Type B pancreatic cell (in vitro differentiated cells): ENCODE measurements at places on chromosomes 6 and 20. TPM values are rescaled to one million over a fixed set of nuclear protein-coding genes. Genes with fewer than 3 reads are reported as not detected.

- H3K4me3 ChIP-seq, result no peak overlapping the region
- H3K36me3 ChIP-seq, result no peaks in the 10 kb centered on the region
- H3K27me3 ChIP-seq, result no peaks in the 10 kb centered on the region
- H3K27ac ChIP-seq, result no peak overlapping the region
Observed at GRCh38 chr6:77638129-77638830, 14.6 kb upstream of the MEI4 start.

DNA sequence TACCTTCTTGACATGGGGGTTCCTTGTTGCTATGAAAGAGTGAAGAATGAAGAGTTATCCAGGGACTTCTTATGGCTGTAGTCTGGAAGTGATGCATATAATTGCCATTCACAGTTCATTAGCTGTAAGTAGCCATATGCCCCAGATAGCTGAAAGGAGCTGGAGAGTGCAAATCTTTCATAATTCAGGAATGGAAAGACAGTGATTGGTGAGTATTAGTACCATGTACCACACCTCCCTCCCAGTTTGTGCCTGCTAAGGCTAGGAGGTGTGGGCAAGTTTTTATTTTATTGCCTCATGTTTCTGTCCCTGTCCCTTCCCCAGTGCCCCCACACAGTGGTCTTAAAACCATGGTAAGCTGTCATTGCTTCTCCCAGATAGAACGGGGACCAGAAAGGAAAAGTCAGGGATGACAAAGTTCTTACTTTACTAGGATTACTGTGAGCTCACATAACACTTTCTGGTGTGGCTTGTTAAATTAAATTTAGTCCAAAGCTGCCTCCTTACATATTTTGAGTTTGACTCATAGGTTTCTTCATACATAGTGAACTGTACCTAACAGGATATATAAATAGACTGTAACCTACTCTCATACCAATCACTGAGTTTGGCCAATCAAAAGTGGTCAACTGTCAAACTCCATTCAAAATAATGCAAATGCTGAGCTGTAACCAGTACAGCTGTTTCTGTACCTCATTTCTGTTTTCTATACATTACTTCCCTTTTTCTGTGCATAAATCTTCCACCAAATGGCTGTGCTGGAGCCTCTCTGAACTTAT lies 119.4 kb downstream of the RFPL4B start:
- no peak for DNase-seq
- H3K4me3 ChIP-seq, result no peak overlapping the region
- peaks cover 25% of the 10 kb centered on the region for H3K4me1 ChIP-seq
- no peaks in the 10 kb centered on the region for H3K36me3 ChIP-seq
- no peaks in the 10 kb centered on the region for H3K27me3 ChIP-seq

- peaks cover 7% of the 10 kb centered on the region for H3K4me1 ChIP-seq
- DNase-seq, result no peak
- no peaks in the 10 kb centered on the region for H3K36me3 ChIP-seq
Observed at GRCh38 chr20:44388466-44389023, 33.0 kb downstream of the HNF4A start.

- no peaks in the 10 kb centered on the region for H3K36me3 ChIP-seq
- H3K4me3 ChIP-seq, result no peak overlapping the region
- peak overlapping the region; percentile 64 for H3K27ac ChIP-seq
- no peak for DNase-seq
Observed at GRCh38 chr20:64044484-64045247, 4.8 kb downstream of the SOX18 start.

DNA sequence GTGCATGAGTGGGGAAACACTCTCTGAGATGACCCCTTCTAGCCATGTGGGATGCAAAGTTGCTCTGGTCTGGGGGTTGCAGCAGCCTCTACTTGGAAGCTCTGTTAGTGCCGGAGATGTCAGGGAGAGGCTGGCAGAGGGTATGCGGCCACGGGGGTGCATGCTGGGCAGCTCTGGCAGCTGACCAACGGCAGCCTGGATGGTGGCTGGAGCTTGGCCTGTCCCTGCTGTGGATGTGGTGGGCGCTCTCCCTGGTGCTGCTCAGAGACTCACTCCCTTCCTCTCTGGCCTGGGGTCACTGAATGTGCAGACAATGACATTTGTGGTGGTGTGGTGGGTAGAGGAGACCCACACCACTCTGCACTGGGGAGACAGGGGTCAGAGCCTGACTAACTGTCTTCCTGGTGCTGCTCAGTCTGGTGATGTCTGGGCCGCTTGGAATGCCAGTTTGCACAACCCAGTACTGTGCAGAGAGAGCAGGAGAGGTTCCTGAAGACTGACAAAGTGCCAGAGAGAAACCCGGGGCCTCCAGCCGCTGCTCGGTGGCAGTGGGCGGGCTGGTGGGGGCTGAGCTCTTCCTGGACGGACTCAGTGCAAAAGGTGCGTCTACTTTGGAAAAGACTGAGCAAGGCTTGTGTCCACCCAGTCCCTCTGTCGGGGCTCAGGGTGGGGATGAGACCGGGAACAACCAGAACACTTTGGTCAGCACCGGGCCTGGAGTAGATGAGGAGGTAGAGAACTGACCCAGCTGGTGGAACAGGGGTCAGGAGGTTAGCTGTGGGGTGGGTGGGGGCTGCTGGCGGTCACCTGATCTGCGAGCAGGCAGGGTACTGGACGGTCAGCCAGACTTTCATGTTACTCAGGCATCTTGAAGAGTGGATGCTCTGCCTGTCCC lies 2.7 kb downstream of the MYT1 start:
- H3K4me3 ChIP-seq, result no peak overlapping the region
- peaks cover 64% of the 10 kb centered on the region for H3K27me3 ChIP-seq
- H3K27ac ChIP-seq, result no peak overlapping the region
- no peaks in the 10 kb centered on the region for H3K36me3 ChIP-seq

DNA sequence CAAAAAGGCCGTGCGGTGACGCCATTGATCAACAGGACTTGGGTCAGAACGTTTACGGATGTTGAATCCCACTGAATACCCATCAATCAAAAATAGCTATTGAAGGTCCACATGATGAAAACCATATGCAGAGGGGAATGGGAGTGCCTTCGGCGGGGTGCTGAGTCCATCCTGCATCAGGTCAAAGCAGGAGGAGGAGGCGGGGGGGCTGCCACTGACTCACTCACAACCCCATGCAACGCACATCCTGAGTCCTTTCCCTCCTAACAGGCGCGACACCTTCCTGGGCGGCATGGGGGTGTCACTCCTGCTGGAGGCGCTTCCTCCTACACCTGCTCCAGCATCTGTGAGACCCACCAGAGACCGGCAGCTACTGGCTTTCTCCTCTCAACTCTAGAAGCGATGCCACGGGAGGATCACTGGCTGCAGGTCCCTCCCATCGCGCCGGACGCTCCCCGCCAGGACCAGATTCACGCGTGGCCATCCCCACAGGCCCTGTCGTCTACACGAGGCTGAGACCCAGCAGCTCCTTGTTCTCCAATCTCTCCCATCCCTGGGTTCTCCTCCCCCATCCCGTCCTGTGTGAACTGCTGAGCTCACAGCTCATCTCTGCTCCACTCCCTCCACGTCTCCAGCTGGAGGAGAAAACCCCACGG lies 170.6 kb upstream of the THBS2 start:
- H3K27me3 ChIP-seq, result peaks cover 4% of the 10 kb centered on the region
- DNase-seq, result no peak
- H3K36me3 ChIP-seq, result peaks cover 3% of the 10 kb centered on the region
- no peak overlapping the region for H3K27ac ChIP-seq
- H3K4me3 ChIP-seq, result no peak overlapping the region
- H3K4me1 ChIP-seq, result peaks cover 16% of the 10 kb centered on the region

- no peak overlapping the region for H3K27ac ChIP-seq
- DNase-seq, result no peak
- no peaks in the 10 kb centered on the region for H3K27me3 ChIP-seq
- H3K4me3 ChIP-seq, result no peak overlapping the region
- peaks cover 19% of the 10 kb centered on the region for H3K4me1 ChIP-seq
Observed at GRCh38 chr6:163300838-163301237, 113.7 kb upstream of the QKI start.

The DDX43 gene
- 0.17 TPM in 1 of 2 replicates, not detected in the other for total RNA-seq

The RAD21L1 gene
- total RNA-seq, result not detected in 2 replicates

The CPNE5 gene
- 0.14 and 0.72 TPM in 2 replicates for total RNA-seq
